ENCODE measurements at places on chromosomes 5 and 9.

DNA sequence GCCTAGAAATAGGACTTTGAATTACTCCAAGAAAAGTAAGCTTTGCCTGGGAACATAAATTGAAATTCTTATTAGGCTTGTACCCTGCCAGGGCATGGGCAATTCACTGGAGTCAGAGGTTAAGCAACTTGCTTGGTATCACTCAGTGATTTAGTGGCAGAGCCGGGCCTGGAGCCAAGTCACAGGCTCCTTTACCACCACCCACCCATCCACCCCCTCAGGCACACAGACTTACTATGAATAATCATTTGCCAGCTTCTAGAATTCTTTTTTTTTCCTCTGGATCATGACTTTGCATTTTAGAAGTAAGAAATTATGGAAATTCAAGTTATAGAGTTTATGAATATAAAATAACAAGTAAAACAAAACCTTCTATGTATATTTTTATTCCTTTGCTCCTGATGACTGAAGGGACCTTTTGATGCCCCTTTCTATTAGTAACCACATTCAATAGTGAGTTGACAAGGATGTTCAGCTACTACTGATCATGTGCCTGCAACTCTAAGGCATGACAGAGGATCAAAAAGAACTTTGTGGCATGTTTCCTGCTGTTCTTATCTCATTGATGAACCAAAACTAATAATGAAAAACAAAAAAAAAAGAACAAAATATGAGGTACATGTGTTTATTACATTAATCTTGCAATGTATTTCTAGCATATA is 614.7 kb downstream of the TLR4 start:
- no peak for DNase-seq

DNA sequence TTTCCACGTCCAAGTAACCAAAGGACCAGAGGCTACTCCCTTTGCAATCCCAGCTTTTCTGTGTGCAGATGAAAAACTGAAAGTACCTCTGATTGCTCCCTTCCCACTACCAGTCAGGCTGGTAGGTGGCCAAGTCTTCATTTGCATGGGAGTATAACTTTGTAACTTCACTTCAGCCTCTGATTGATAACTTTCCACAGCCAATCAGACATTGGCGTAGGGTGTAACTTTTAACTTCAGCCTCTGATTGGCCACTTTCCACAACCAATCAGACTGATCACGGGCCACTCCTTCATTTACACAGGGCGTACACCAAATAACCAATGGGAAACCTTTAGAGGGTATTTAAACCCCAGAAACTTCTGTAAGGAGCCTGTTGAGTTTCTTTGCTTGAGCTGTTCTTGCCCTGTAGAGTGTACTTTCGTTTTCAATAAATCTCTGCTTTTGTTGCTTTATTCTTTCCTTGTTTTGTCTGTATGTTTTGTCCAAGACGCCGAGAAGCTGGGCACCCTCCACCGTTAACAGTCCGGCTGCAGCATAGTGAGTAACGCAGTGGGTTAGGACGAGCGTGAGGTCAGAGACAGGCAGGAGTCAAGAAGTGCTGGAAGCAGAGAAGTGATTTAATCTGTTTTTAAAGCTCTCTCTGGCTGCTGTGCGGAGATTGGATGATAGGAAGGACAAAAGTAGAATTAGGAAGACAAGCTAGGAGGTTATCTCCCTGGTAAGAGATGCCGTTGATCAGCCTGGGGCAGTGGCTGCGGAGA is 3.5 kb upstream of the EXOSC2 start:
- DNase-seq: peak; percentile 92

GRCh38 chr9:36401164-36401740 is 1.2 kb upstream of the RNF38 start:
- DNase-seq: peak; percentile 80

DNA sequence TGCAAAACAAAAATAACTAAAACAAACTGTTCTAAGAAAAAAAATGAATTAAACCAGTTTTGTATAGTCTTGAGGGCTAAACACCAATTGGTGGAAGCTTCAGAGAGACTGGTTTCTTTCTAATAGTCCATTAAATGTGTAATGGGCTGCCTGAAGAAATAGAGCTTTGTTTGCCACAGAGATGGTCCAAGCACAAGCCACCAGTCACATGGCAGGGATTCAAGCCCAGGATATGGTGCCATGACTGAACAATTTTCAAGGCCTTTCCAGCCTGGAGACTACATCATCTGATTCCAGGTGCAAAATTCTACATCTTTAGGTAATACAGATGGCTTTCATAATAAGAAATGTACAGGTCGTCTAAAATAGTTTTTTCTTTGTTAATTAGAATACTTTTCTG is 355.3 kb downstream of the NR2F1-AS1 start:
- no peak for DNase-seq

- no peak for DNase-seq
Observed at GRCh38 chr9:18611971-18612370, 138.0 kb downstream of the ADAMTSL1 start.

- peak; percentile 18 for DNase-seq
Observed at GRCh38 chr5:108061941-108062340, 320.0 kb downstream of the FBXL17 start.

DNA sequence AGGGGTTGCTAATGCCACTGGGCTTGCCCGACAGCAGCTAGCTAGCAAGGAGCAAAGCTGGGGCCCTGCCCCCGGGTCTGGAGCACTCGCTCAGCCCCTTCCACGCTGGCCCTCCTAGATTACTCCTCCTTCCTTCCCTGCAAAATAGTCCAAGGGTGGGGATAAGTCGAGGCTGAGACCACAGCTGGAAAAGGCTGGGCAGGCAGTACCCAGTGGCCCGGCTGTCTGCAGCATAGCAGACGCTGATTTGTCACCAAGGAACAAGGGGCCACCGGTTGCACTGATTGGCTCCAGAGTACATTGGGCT is 73.9 kb downstream of the ADAMTS2 start:
- DNase-seq: no peak

DNA sequence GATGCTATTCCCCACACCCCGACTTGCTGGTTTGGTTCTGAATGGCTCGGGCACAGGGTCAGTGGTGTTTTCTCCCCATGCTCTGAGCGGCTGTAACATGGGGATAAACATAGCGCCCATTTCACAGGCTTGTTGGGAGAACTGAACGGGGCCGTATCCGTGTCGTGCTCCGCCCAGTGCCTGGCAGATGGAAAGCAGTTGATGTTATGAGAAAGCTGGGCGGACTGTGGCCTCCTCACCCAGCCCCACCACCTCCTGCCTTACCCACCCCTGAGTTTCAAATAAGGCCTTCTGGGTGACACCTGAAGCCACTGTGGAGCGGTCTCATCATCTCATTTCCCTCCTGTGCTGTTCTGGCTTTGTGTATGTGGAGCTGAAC is 14.5 kb downstream of the ORM2 start:
- DNase-seq: no peak

DNA sequence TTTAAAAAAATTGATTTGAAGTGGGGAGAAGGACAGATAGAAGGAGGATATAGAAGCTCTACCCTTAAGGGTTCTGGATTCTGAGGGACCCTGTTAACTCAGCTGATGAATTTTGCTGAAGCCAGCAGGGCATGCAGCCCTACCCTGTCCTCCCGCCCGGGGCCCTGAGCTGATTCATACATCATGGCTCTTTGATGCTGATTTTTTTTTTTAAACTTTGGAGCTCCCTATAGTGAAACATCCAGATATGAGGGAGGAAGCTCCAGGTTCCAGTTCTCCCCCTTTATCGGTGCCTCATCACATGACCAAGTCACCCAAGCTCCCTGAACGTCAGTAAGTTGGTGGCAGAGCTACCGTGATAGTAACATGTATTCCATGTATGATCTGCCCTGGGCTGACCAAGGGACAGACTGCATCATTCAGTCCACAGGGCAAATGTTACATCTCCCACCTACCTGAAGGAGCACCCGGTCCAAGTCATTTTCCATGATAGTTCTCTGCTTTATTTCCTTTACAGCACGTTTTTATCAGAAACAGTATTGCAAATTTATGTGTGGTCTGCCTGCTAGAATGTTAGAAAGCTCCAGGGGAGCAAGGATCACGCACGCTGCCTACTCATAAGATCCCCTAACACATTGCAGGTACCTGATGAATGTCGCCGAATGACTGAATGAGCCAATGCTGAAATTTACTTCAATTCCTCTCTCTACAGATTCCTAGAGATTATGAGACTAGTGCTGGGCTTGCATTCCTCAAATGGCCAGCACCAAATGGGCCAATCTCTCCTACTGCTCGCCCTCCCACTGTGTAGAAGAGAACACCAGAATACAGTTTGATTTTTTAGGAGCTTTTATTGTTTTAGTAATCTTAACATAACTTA is 25.9 kb downstream of the SPARC start:
- peak; percentile 86 for DNase-seq

DNA sequence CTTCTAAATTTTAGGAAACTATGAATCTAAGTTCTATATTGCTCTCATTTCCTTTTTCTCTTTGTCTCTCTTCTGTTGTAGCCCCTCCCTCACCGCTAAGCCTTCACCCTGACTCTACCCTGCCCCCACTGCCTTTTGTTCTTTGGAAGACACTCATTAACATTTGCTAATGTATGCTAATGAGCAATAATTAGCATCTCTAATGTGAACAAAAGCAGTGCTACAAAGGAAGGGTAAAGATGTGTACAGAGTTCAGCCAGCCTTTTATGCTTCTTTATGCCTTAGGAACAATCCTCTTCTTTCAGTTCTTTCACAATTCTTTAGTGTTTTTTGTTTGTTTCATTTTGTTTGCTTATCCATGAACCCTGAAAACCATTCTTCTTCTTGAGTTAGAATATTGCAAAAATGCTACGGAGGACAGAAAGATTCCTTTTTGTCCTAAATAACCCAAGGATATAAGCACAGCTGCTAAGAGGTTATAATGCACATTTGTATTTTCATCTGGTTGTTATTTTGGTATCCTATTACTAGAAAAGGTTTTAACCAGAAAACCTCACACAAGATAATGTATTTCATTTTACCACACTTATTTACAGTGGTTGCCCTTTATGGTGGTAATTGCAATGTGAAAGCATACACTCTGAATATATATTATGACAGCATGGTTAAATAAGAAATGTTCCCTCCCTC is 159.3 kb downstream of the TMC1 start:
- no peak for DNase-seq

DNA sequence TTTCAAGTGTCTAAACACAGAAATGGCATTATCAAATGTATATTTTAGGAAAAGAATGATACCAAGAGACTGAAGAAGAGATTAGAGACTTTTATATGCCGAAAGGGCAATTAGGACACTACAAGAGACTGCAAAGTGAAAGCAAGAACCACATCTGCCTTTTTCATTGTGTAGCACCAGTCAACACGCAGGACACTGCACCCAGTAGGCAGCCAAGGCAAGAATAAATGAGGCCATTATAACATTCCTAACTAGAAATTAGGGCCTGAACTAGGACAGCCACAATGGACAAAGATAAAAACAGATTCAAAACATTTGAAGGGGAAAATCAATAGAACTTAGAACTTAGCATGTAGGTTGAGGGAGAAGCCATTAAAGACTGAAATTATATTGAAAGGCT is 10.8 kb downstream of the CETN3 start:
- no peak for DNase-seq

GRCh38 chr5:167271511-167271910 is 1019.9 kb upstream of the WWC1 start:
- DNase-seq: no peak

GRCh38 chr5:174362514-174362913 is 317.0 kb downstream of the NSG2 start:
- DNase-seq: no peak
